Stimulated activated CD8-positive, alpha-beta memory T cell treated with anti-CD3 and anti-CD28 coated beads, Interleukin-4, amount 100 ng/mL, for 48 hours (primary cell): ENCODE measurements at places on chromosomes 11 and 22.

- DNase-seq: peak; percentile 82
Measured at GRCh38 chr11:63813035-63813562, at the start of gene SPINDOC. TSS of gene SPINDOC (plus strand) at chr11:63813456. CDS start at chr11:63813687, 231 bp downstream.

GRCh38 chr11:64998690-64999431, 2.1 kb upstream of the BATF2 start:
- DNase-seq: no peak

DNA sequence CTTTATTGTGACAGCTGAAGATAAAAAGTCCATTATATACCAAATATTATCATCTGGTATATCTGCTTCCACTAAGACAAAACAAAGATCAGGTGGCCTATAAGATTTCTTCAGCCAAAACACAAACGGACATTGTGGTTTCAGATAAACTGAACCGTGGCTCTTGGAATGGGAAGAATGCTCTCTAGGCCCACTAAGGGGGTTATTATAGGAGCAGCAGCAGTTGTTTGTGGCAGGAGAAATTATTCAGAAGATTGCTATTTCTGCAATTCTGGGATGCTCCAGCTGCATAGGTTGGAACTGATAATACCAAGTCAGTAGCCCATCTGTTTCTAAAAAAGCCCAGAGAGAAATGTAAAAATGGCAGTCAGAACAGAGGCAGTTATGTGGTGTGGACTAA, 145.3 kb downstream of the NCAM1 start:
- no peak for DNase-seq

DNA sequence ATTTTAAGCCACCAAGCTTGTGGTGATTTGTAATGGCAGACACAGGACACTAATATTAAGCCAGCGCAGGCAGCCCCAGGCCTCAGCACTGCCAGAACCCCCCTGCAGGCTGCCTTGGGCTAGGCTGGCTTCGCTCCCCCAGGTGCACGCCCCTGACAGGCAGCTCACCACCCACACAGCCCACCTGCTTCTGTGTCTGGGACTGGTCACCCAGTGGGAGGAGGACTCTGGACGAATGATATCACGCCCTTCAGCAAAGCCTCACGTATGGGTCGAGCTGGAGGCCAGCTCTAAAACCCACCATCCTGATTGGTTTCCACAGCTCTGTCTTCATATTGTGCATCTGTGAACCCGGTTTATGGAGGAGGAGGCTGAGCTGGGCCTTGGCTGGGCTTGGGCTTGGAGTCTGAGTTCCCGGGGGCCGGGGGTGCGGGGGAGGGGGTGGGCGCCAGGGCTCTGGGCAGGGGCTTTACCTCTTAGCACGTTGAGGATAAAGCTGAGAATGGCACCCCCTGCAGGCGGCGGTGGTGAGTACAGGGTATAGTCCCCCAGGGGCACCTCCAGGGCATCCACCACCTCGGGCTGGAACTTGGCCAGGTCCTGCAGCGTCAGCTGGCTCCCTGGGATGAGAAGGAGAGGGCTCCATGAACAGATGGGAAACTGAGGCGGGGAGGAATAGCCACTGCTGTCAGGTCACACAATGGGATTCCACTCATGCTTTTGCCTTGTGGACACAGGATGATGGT, 13.8 kb downstream of the GGT5 start:
- peak; percentile 90 for DNase-seq

DNA sequence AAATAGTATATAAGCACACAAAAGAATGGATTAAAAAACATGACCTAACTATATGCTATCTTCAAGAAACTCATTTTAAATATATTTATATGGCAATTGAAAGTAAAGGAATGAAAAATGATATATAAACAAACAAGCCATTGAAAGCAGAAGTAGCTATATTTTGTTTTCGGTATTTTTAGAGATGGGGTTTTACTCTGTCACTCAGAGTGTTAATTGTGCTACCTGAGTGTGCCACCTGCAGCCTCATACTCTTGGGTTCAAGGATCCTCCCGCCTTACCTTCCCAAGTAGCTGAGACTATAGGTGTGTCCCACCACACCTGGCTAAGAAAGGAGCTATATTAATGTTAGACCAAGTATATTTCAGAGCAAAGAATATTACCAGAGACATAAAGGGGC, 624.1 kb downstream of the BUD13 start:
- DNase-seq: no peak

DNA sequence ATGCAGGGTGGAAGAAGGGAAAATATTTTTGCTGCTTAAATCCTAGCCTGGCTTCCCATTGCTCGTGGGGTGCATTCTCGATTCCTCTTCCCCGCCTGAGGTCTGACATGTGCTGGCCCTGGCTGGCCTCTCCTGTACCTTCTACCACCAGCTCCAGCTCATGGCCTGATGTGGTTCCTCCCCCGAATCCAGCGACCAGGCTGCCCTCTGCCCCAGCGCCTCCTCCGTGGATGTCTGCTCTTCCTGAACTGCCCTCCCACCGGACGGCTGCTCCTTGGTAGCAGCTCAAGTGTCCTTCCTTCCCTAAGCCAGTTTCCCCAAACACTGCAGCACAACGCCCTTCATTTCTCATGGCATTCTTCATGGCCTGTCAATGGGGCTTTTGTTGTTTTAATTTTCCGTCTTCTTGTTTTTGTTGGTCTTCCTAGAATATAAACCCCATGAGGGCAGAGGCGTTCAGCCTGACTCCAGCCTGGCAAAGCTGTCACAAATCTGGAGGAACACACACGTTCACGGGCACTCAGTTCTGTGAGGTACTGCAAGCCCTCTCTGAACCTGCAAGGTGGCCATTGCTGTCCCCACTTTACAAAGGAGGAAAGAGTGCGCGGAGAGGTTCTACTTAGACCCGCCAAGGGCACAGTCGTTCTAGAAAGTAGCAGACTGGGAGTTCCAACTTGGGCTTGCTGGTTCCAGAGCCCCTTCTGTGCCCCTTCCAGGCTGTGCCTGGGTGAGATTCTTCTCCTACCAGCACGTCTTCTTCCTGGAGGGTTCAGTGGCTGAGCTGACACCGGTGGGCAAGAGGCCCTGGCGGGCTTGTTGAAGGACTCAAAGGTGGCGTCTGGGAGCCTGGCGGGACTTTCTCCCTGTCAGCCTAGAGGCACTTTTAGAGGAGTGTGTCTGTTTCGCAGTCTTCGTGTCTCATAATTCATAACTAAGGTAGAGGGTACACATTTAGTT, 953 bp upstream of the LRP5 start:
- no peak for DNase-seq

GRCh38 chr11:116507849-116508695, 264.7 kb downstream of the BUD13 start:
- DNase-seq: no peak

DNA sequence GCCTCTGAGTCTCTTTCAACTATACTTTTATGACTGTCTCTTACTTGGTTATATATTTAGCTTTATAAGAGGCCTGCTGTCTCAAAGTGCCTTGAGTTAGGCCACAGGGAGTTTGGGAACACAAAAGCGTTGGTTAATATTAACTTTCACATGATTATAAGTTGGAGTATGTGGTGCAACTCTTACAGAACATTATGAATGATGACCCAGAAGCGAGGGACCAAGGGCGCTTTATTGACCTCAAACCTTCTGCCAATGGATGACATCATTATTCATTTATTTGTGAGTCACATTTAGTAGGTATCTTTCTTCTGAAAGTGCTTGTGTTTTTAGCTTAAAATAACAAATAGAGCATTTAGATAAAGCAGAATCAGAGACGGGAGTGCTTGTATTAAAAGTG, 298.0 kb upstream of the ZC3H12C start:
- DNase-seq: no peak

DNA sequence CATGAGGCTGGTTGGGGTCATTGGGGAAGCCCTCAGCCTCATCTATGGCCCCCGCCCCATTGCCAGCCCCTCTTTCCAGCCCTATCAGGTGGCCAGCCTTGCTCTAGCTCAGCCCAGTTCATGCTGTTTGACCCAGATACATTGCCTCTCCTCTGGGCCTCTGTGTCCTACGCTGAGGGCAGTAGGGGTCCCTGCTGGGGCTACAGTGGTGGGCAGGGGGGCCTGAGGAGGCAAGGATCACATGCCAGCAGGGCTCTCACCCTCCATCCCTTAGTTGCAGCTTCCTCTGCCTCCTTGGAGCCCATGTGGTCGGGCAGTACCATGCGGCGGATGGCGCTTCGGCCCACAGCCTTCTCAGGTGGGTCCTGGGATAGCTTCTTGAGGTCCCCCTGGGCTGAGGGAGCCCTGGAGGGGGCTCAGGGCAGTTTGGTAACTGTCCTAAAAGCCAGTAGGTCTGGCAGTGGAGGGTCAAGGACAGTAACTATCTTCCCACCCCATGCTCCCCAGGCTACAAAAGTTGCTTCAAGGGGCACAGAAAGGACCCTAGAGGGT, 19.2 kb downstream of the EMID1 start:
- no peak for DNase-seq

GRCh38 chr11:128470081-128470480, 117.3 kb downstream of the ETS1 start:
- no peak for DNase-seq

- DNase-seq: peak; percentile 48
Measured at GRCh38 chr11:62770778-62771143, 435 bp upstream of the TAF6L start.

DNA sequence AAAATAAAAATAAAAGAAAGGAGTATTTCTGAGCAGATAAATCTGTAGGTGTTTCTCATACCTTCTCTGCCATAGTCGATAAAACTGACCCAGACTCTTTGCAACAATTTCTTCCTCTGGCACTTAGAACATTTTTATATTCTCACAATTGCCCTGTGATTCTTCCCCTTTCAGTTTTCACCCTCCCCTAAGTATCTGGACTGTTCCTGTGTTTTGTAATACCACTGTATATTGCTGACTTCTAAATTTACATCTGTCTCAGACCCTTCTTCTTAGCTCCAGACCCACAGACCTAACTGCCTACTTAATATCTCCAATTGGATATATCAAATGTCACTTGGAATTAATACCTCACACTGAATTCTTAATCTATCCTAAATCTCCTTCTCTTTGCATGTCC, 133.4 kb upstream of the DDI1 start:
- no peak for DNase-seq

DNA sequence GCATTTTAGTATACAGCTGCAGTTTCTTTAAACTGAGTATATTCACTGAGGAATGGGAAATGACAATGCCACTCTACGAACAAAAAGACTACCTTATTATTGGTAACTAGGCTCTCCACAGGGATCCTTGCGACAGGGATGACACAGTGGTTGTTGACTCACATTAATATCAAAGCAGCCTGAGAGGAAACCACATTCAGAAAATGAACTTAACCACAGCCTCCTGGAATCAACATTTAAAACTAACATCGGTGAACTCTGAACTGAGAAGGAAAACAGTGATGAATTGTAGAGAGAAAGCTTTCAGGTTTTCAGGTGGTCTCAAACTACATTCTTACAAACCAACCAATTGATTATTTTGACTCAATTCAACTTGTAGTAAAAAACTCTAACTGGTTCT, 90.3 kb upstream of the MTMR2 start:
- no peak for DNase-seq

GRCh38 chr11:87832211-87832610, 343.0 kb downstream of the RAB38 start:
- no peak for DNase-seq

DNA sequence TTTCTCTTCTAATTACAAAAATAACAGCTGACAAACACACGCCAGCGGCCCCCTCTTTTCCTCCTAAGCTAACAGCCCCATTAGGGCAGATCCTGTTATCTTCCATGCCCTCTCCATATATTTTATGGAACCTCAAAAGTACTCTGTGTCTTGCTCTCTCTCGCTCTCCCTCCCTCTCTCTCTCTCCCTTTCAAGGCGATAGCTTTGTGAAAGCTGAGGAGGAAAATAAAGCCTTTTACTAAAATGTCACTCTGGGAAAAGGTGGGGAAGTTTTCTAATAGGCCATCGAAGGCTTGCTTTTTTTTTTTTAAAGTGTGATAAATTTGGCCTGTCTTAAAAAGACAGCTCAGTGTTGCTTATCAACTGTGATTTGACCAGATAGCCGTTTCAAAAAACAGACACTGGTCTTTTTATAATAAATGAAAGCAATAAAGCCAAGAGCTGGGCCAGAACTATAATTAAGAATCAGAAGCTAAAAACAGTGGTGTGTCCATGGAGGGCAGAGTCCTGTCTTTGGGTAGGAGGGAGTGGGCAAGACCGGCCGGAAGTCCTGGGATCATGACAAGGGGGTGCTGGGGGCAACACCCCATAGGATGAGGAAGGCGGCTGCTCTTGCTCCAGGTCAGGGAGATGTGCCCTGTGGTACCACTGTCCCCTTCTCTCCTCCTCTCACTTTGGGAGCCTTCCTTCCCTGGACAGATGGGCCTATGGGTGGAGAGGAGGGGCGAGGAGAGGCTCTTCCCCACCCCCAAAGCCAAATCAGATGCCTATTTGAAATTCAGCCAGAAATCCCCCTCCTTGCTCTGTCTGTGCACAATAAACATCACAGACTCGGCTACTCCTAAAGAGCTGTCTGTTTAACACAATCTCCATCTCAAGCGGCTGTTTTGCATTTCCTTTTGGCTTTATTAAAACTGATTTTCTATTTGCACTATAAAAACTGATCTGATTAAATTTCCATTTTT, 267.2 kb downstream of the BUD13 start:
- DNase-seq: no peak
